ENCODE measurements at places on chromosomes 3 and 15.

DNA sequence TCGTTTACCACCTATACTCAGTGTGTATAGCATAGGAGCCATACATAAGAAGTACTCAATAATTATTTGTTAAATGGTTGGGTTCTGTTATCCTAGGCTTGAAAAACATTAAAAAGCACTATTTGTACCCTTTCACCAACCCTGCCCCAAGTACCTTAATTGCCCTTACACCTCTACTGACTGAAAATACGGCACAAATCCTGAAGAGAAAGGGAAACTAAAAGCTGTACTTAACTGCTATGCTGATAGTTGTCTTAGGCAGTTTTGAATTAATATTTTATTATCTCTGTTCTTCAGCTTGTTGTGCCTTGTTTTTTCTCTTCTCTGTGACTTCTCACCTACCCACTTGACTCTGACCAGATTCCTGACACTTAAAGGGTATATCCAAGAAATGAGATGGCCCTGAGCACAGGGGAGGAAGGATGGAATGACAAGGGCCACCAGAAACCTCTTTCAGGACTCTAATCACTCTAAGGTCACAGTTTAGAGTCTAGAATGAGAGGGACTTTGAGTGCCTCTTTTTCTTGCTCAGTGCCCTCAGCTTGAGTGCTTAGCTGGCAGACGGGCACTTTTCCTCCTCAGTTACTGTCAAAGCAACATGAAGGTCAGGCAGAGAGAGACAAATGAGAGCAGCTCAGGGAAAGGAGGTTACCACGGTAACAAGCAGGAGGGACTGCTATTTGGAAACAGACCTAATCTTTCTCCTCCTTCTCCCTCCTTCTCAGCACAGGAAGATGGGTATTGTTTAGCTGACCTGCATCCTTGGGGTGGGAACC is 136.5 kb downstream of the ZNF609 start:
- no peak for DNase-seq

DNA sequence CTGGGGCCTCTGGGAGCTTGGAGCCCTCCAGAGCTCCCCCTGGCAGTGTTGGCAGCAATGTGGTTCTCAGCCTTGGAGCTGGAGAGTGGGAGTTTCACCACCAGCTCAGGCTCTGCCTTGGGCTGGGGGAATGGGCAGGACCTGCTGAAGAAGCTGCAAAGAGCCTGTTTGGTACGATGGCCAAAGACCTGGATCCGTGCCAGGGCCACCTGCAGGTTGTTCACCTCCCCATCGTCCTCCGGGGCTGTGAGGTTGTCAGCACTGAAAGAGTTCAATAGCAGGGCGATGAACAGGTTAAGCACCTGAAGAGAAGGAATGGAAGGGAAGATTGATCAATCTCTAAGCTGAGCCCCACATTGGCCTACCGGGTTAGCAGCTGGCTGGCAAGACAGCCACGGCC is 77.3 kb upstream of the SCN5A start:
- DNase-seq: no peak

- no peak for DNase-seq
Observed at GRCh38 chr15:54820811-54821210, 375.9 kb downstream of the RSL24D1 start.

DNA sequence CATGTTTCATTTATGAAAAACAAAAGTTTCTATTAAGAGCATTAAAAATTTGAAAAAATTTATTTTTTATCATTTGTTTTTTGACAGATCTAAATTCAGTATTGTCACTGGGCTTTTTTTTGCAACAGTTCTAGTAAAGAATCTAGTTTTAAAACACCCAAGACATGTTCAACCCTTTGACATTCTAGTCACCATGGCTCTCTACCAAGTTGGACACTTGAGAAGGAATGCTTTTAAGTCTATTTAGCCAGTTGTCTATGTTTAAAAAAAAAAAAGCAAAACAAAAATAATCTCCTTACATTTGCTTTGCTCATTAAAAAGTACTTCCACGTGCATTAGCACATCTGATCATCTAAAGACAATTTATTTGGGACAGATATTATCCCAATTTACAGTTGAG is 417.5 kb downstream of the RSL24D1 start:
- DNase-seq: no peak

DNA sequence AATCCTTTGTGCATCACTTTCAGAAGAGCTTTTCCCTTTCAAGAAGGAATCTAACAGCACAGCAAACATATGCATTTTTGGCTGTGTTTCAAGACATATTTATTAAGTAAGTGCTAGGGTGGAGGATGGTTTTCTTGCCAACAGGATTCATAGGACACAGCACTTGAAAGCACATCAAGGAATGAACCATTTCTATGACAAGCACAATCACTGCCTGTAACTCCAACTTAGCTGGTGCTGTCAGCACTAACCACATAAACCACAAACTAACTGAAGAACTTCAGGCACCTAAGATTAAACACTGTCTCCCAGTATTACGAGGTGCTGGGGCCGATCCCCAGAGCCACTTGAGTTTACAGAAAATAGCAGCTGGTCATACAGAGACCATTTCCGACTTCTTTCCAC is 35.4 kb upstream of the SPRED1 start:
- DNase-seq: no peak

GRCh38 chr3:44045476-44046275 is 196.0 kb upstream of the TOPAZ1 start:
- no peak for DNase-seq

- no peak for DNase-seq
Observed at GRCh38 chr15:60651101-60651500, 172.2 kb upstream of the ICE2 start.

Data from activated T-cell treated with anti-CD3 and anti-CD28 coated beads for 24 hours (primary cell).